ELR (cell line): ENCODE measurements at places on chromosomes 2 and 18.
A peak's percentile ranks its signal among the peaks of the same experiment; 100 is the strongest.

GRCh38 chr18:27715751-27716150 lies 461.2 kb downstream of the CDH2 start:
- DNase-seq: peak; percentile 69

DNA sequence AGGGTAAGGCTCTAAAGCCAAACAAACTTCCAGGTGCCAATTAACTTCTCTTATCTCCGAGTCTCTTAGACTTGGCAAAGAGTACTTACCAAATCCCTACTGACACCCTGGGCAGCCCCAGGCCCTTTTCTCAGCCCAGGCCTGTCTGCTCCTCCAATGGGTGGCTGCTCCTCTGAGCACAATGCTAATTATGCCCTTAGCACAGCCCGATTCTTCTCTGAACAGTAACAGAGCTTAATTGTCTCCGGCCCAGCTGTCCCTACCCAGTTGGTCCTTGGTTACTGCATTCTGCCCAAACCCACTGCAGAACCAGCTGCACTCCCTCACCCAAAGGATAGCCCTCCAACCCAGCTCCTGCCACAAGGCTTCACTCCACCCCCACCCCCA lies 110.3 kb downstream of the SMAD7 start:
- DNase-seq: no peak

GRCh38 chr2:111710613-111711012 lies 173.4 kb downstream of the ANAPC1 start:
- no peak for DNase-seq

GRCh38 chr18:79982736-79983135 lies 5.6 kb downstream of the TXNL4A start:
- peak; percentile 22 for DNase-seq

GRCh38 chr18:47415881-47416280 lies 164.4 kb upstream of the SKOR2 start:
- DNase-seq: no peak

- no peak for DNase-seq
These were observed 180.6 kb downstream of the ZNF407 start for GRCh38 chr18:74778191-74778847.

GRCh38 chr2:159921752-159922404 lies 123.9 kb upstream of the CD302 start:
- peak; percentile 56 for DNase-seq

GRCh38 chr2:207939342-207940108 lies 85.8 kb downstream of the PLEKHM3 start:
- no peak for DNase-seq

GRCh38 chr2:163182764-163183354 lies 344.3 kb upstream of the KCNH7 start:
- DNase-seq: peak; percentile 50

DNA sequence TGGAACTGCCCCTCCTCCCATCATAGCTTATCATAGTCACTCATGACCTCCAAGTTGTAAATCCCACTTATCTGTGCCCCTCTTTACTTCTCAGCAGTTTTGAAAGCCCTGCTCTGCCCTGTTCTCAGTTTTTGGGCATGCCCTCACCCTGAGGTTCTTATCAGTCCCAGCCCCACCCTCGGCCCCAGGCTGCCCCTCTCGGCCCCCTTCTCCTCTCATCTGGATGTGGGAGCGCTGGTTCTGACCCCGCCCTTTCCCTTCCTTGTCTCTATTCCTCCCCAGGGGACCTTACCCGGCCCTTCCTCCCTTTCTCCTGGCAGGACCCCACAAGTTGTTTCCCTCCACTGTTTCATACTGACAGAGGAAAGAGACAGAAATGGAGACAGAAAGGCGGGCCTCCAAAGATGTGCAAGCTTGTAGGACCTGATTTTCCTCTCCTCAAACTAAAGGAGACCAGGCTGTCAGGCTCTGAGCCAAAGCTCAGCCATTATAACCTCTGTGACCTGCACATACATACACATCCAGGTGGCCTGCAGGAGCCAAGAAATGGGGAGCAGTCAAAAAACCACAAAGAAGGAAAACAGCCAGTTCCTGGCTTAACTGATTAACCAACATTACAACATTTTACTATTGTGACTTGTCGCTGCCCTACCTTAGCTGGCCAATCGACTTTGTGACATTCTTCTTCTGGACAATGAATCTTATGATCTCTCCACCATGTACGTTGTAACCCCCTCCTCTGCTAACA lies 171.0 kb upstream of the HS6ST1 start:
- no peak for DNase-seq

DNA sequence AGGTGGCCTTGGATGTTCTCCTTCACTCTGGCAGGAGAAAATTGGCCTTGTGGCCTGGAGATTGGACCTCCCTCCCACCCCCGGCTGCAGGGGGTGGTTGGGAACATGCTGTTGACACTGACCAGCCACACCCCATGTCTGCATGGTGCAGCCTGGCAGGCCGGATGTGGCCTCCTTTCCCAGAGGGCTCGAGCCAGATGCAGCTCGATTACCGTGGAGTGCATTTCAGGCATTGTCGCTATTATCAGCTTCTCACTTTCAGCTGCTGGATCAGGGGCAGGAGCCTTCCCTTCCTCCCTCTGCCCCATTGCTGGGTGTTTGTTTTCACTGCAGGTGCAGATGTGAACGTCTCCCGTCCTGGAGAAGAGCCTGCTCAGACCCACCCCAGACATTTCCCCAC lies 211.0 kb upstream of the SIX2 start:
- DNase-seq: no peak

DNA sequence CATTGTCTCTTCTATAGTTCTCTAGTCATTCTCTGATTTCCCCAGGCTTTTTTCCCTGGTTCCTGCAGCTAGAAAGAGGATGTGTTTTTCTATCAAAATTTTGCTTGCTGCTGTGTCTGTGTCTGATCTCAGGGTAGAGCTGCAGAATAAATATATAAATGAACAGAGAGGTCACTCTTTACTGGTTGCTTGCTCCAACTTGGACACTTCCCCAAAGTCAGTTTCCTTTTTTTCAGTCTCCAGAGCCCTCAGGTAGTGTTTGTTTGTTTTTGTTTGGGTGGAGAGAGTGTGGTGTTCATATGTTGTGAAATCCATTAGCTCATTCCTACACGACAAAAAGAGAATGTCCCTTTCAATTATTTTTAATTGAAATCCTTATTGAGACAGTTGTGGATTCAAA lies 85.8 kb downstream of the CERS6 start:
- no peak for DNase-seq

DNA sequence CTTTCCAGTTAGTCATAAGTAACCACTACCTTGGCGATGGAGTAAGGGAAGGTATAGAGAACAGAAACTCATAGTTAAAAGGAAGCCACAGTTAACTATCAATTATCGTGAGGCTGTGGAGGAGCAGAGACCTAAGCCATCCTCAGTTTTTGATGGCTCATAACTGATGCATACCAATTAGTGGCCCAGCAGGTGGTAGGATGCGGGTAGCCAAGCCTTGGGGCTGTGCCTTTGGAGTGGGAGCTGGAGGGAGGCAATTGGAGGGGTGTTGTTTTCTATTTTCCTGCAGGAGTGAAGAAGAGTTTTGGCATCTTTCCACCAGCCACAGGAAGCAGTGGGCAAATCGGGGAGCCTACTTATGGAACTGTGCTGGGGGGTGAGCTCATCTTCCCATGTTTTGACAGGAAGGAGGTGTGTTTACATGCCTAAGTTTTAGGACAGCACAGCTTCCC lies 194.8 kb downstream of the TPGS2 start:
- peak; percentile 20 for DNase-seq

- DNase-seq: no peak
These were observed 68.9 kb downstream of the RDH14 start for GRCh38 chr2:18491577-18491976.

DNA sequence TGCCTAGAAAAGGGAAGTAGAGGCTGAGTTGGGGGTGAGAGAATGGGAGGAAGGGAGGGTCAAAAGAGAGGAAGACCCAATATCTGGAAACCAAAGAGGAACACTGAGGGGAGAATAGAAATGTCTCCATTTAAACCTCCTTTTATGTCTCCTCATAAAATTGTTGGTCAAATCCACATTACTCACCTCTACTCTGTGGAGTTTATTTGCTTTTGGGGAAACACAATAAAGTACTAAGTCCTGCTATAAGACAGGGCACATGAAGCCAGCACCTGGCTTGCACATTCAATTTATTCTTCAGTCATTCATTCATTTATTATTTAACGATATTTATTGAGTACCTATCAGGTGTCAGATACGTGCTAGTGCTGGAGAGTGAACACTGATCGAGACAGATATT lies 60.3 kb upstream of the NFE2L2 start:
- DNase-seq: no peak

GRCh38 chr2:160989778-160990177 lies 170.4 kb upstream of the TANK start:
- no peak for DNase-seq
